Suppressor macrophage (primary cell): ENCODE measurements at places on chromosomes 7 and 10.

- no peak for DNase-seq
These were observed 427.4 kb downstream of the SH2D4B start for GRCh38 chr10:80964955-80965614.

- no peak for DNase-seq
These were observed 177.7 kb upstream of the PRSS1 start for GRCh38 chr7:142571581-142571980.

DNA sequence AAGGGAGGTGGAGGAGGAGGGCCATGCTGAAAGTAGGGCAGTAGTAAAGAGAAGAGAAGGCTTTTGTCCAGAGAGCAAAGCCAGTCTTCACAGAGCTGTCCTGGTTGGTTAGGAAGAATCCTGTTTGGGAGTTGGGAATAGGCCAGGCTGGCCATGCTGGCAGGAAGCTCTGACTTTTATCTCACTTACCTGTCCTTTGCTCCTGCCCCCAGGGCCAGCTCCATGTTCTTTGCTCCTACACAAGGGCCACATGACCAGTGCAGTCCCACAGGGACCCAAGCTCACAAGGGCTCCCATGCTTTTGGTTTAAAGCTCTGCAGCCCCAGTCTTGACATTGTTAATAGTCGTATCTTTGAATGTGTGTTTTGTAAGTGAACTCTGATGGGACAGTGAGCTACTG is 161.6 kb upstream of the KMT2E start:
- no peak for DNase-seq

DNA sequence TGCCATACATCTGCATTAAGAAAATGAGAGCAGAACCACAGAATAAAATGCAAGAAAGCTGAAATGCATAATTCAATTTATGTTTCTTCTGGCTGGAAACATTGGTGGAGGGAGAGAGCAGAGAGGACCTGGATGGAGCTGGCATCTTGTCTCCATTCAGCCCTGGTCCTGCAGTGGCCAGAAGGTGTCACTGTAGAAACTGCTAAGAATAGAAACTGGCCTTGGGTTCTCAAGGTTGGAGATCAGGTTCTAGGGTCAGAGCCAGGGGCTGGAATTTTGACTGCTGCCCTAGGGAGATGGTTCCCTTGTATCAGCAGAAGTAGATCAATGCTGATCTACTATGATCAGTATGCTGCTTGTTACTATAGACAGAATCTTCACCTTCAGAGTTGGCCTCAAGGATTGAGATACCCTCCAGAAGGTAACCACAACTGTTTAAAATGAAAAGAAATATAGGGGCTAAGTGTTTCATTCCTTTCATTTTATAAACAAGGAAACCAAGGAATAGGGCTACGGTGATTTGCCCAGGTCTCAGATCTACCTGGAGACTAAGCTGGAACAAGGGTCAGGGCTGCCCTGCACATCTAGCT is 13.1 kb downstream of the TAS2R41 start:
- DNase-seq = peak; percentile 71

- no peak for DNase-seq
These were observed 128.3 kb downstream of the PTPN20 start for GRCh38 chr10:47039562-47039913.

DNA sequence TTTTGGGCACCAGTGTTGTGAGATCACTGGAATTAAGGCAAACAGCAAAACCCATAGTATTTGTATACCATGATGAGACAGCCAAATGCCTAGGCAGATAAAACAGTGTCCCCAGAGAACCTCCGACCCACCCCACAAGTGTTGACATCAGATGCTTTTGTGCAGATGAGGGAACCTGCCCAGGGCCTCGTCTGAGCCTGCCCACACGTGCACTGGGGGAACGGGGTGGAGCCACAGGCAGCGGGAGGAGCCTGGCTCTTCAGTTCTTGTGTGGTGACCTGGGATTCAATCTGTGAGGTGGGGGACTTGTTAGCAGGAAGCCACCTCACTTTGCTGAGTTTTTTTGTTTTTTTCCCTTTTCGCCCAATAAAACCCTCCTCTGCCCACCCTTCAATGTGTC is 33.4 kb upstream of the OPTN start:
- DNase-seq = no peak
